ENCODE measurements at places on chromosomes 13 and 19. TPM values are rescaled to one million over a fixed set of nuclear protein-coding genes. Genes with fewer than 3 reads are reported as not detected.

Gene ZNF491
- 3.6 TPM for total RNA-seq

Gene SHISA7
- total RNA-seq, result not detected

Gene IGFL1
- not detected for total RNA-seq

Gene SSC5D
- total RNA-seq, result 6.8 TPM

Gene METTL21C
- not detected for total RNA-seq

Gene STARD13
- 34.2 TPM for total RNA-seq

Gene KRTDAP
- total RNA-seq, result not detected

- DNase-seq, result no peak
Observed at GRCh38 chr19:7545300-7545699, 9.8 kb downstream of the PNPLA6 start.

DNA sequence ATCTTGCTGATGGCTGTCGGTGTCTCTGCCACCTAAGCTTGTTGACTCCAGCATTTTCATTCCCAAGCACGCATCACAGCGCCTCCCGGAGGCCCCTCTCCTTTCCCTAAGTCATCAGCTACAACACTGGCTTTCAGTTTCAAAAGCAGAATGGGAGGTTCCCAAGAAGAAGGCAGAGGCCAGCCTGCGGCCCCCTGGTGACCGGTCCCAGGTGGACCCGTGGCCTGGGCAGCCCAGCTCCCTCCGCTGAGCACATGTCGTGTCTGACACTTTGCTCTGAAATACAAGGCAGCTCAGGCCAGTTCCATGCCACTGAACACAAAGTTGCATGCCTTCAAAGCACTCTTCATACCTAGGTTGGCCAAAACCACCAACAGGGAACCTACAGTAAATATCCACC lies 8.5 kb downstream of the MLLT1 start:
- no peak for DNase-seq

GRCh38 chr13:30300596-30300995 lies 6.8 kb downstream of the KATNAL1 start:
- no peak for DNase-seq

DNA sequence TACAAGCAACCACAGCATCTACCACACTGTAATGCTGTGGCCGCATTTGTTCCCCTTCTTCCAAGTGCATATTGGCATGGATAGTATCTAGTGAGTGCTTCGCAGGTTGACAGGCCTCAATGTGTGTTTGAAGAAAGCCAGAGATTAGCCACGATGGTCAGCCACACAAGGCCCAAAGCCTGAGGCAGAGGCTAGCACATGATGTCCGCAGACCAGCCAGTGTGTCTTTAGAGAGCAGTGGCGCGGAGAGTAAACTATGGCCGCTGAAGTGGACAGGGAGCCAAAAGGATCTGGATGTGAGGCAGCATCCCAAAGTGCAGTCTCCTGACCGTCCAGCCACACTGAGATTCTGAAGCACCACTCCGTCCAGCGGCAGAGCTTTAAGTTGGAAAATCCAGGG lies 36.0 kb downstream of the BRD4 start:
- DNase-seq, result peak; percentile 36

DNA sequence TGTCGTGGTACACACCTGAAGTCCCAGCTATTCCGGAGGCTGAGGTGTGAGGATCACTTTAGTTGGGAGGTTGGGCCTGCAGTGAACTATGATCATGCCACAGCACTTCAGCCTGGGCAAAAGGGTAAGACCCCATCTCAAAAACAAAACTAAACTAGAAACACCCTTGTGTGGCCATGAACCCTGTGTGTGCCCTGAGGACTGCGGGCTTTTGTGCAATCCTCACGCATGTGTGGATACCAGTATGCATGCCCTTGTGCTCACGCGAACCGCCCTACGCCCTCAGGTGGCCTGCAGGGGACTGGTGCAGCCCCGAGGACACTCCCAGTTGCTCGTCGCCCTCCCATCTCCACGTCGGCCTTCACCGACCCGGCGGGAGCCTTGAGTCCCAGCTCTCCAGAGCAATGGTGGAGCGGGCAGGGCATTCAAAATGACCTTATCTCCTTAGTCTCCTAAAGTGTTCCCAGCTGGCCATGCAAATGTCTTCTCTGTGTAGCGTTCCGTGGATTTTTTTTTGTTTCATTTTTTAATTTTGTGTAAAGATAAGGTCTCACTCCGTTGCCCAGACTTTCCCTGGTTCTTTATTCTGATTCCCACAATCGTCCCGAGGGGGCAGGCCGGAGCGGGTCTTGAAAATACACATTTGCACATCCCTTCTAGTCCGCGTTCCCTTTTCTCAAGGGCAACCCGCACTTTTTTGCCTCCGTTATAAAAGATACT lies 868 bp upstream of the EGLN2 start:
- DNase-seq, result peak; percentile 69

GRCh38 chr13:113471844-113472243 lies 18.6 kb upstream of the ADPRHL1 start:
- no peak for DNase-seq

GRCh38 chr13:47747901-47748300 lies 253.2 kb downstream of the SUCLA2 start:
- no peak for DNase-seq

GRCh38 chr19:58033741-58034476 lies at the start of gene ZSCAN1:
Gene ZSCAN1, plus strand, starts transcription at chr19:58034025. Its CDS starts 3,812 bp downstream, at chr19:58037837.
- peak; percentile 94 for DNase-seq

- no peak for DNase-seq
Observed at GRCh38 chr19:7529246-7529600, 6.3 kb upstream of the PNPLA6 start.

DNA sequence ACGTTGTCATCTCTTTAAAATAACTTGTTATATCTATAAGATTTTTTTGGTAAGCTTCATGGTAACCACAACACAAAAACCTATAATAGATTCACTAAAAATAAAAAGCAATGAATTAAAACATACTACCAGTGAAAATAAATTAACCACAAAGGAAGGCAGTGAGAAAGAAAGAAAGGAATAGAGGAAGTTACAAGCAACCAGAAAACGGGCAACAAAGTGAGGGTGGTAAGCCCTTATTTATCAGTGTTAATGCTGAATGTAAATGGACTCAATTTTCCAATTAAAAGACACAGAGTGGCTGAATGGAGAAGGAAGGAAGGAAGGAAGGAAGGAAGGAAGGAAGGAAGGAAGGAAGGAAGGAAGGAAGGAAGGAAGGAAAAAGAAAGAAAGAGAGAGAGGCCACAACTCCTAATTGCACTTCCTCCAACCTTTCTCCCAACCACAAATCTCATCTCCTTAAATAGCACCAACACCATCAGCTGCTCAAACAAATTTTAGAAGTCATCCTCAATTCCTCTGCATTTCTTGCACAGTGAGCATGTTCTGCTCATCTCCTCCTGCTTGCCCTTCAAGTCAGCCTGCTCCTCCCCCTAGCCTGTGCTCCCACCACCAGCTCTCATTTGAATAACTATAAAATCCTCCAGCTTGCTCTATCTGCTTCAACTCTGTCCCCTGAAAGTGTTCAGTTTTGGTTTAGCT lies 48.6 kb downstream of the CCNA1 start:
- DNase-seq, result no peak

- no peak for DNase-seq
Observed at GRCh38 chr13:99012539-99012938, 34.7 kb upstream of the DOCK9 start.

DNA sequence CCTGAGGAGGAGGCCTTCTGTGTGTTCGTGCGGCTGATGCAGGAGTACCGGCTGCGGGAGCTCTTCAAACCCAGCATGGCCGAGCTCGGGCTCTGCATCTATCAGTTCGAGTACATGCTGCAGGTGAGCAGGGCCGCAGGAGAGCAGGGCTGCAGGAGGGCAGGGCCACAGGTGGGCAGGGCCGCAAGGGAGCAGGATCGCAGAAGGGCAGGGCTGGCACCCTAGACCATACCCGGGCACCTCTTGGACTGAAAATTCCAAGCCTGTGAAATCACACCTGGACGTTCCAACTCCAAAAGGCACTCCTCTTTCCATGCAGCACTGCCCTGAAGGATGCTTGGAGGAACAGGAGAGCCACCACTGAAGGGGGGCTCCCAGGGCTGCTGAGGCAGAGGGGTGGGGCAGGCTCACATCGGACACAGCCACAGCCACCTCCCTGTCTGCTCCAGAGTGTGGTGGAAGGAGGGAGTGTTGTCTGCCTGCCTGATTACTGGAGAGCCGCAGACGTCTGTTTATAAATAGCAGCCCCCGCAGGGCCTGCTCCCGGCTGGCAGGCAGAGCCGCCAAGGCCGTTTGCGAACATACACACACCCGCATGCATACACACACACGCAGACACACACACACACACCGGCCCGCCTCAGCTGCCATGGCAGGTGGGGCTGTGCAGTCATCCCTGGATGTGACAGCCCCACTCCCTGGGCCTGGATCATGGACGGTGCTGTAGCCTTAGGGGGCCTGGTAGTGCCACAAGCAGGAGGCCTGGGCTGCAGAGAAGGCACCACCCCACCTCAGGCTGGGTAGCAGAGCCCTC lies 20.2 kb downstream of the EVI5L start:
- peak; percentile 59 for DNase-seq

GRCh38 chr13:61463024-61463423 lies 47.4 kb upstream of the PCDH20 start:
- DNase-seq, result no peak

DNA sequence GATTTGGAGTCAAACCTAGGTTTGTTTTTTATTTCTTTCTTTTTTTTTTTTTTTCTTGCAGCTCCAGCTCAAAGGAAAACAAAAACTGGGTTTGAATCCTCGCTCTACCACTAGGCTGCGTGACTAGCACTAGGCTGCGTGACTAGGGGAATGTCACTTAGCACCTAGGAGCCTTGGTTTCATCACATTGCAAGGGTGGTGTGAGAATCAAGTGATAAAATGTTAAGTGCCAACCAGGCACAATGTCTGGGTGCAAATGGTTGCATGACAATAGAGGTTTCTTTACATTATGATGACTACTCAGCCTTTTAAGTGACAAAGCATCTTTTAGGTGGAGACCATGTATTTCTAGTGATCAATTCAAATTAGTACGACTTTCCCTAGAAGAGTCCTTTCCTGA lies 27.9 kb downstream of the RCBTB2 start:
- DNase-seq, result no peak

- no peak for DNase-seq
Observed at GRCh38 chr13:20974981-20975585, 72.5 kb upstream of the XPO4 start.

DNA sequence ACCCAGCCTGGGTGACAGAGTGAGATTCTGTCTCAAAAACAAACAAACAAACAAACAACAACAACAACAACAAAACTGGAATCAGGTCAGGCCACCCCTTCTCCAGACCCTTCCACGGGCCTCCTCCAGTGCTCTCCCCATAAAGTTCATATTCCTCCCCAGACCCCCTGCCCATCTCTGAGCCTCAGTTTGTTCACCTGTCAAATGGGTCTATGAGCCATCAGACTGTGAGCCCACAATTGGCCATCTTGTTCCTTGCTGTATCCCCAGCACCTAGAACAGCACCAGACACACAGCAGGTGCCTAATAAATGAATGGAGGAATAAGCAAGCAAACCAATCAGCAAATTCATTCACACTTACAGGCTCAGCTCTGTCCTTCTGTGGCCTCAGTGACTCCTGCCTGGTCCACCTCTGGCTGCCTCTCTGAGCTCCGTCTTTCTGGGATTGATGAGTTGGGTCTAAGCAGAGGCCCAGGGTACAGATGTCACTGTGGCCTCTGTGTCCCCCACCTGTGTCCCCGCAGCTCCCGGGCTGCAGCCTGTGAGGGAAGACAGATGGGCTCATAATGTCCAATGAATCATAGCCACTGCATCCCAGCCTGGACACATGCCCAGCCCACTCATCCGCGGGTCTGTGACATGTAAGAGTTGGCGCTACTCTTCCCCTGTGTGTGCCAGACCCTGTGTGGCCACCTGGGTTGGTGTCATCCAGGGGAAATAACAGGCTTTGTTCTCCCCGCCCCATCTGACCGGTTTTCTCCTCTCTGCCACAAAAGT lies 19.6 kb upstream of the PTPRS start:
- no peak for DNase-seq

DNA sequence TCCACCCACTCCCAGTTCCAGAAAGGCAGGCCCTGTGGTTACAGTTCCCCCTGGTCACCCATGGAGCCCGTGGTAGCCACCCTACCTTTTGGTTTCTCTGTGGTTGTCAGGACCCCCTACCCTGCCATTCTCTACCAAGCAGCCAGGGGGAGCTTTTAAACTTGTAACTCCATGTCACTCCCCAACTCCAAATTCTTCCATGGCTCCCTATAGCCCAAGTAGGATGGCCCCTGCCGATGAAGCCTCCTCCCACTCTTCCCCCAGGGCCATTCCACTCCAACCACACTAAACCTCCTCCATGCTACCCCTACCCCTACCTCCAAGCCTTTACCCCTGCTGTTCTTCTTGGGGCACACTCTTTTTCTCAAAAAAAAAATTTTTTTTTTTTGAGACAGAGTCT lies 2.2 kb downstream of the S1PR2 start:
- DNase-seq, result no peak

GRCh38 chr13:39148513-39148961 lies 110.3 kb downstream of the NHLRC3 start:
- DNase-seq, result no peak

GRCh38 chr19:39321117-39321831 lies 611 bp upstream of the LRFN1 start:
- DNase-seq, result no peak

DNA sequence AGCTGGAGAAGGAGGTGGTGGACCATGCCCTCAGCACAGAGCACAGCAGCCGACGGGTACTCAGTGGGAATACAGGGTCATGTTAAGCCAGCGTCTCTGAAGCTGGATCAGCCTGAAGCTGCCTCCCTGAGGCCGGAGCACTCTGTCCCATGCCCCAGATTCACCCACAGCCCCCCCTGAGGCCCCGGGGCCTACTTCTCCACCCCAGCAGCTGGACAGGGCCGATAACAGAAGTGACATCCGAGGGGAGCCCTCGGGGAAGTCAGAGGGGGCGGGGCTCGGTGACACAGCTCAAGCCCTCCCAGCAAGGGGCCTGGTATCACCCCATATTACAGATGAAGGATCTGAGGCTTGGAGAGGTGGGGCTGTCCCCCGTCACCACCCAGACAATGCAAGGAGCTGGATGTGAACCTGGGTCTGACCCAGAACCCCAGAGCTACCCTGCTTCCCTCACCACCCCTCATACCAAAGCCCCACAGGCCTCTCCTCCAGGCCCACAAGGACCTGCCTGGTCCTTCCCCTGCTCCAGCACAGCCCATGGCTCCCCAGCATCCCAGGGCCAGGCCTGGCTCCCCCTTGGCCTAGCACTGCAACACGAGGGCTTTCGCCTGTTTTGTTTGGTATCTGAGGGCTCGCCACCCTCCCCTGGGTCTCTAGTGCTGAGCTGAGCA lies 5.7 kb downstream of the R3HDM4 start:
- no peak for DNase-seq

DNA sequence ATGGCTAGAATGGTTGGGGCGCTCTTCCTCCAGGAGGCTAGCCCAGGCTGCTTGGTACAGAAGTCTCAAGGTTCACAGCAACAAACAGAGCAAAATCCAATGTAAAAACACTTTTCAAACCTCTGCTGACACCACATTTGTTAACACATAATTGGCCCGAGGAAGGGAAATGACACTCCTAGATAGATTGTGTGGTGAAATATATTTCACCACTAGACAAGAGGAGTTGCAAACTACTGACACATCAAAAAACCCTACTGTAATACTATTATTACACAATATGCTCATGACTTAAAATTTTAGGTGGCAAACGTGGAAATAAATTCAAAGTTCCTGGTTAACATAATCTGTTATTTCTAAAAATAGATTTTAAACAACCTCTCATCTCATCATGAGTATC lies 643.6 kb downstream of the PCDH9 start:
- DNase-seq, result no peak

GRCh38 chr13:73259061-73260017 lies 200.5 kb downstream of the KLF5 start:
- DNase-seq, result no peak

- DNase-seq, result peak; percentile 20
Observed at GRCh38 chr19:31991984-31992655, 353.3 kb upstream of the ZNF507 start.
